ENCODE measurements at places on chromosomes 7 and 10. TPM values are rescaled to one million over a fixed set of nuclear protein-coding genes. Genes with fewer than 3 reads are reported as not detected.

Gene HOXA4
- total RNA-seq: 0.98 TPM

Gene DNMBP
- total RNA-seq: 31.9 TPM

Gene LMBR1
- total RNA-seq: 45.7 TPM

Gene EPO
- total RNA-seq: not detected

Data from vagina (tissue), 2 donors.